ENCODE measurements at places on chromosomes 2 and 18.

- no peak for DNase-seq
These were observed 134.3 kb downstream of the TFCP2L1 start for GRCh38 chr2:121150713-121151112.

- DNase-seq: no peak
These were observed 17.5 kb downstream of the TGOLN2 start for GRCh38 chr2:85310330-85310729.

DNA sequence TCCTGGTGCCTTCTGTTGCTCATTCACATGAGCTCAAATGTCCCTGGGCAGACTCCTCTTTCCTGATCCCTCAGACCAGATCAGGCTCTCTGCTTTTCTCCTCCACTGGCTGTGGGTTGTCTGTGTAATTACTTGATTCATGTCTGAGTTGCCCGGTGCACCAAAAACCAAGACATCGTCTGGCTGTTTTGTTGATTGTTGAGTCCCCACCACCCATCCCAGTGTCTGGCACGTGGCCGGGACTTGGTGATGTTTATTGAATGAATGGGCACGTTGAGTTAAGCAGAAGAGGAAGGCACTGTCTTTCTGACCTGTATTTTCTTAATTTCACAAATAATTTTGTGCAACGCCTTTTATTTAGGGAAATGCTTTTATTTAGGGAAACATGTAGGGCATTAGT, 499.1 kb upstream of the HS6ST1 start:
- no peak for DNase-seq

DNA sequence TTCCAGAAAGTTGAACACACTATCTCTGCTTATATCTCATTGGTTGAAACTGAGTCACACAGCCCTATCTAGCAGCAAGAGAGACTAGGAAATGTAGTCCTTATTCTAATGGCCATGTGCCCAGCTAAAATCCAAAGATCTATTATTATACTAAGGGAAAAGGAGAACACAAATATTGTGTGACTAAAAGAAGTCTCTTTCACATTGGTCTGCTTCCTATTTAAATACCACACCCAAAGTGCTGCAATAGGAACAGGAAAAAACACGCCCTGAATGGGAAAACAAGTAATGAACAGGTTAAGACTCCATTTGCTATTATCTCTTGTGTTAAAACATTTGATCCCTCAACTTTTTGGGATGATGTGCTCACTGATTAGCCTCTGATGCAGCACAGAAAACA, 86.8 kb upstream of the BARD1 start:
- no peak for DNase-seq

- no peak for DNase-seq
These were observed 32.2 kb upstream of the GLI2 start for GRCh38 chr2:120703330-120703994.

GRCh38 chr2:203586696-203587095, 51.6 kb upstream of the RAPH1 start:
- DNase-seq: no peak

GRCh38 chr2:42227491-42227890, 58.3 kb downstream of the EML4 start:
- no peak for DNase-seq

DNA sequence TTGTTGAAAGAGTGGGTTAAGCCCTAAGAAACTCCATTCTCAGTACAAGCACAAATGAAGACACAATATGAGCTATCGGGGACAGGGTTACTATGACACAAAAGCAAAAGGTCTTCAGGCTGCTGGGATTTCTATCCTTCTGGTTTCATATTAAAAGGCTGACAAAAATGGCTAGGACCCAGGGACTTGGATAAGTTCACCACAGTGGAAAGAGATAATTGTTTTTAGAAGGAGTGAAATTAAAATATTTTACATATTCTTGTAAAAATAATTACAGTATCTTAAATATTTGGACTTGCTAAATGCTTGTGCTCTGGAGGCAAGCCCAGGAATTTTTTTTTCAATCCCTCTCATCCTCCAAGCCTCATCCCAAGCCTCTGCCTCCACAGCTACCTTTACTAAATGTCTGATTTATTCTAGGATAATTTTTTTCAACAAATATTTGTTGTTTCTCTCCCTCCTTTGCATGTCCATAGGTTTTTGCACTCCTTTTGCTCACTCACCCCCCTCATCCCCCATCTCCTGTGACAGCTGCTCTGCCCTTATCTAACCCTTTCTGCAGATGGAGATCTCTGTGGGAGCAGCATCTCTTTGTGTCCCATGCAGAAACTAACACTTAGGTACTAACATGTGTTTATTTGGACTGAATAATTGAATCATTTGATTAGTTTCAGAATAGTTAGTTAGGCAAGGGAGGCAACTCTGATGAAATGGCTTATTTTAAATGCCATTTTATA, 47.8 kb upstream of the NABP1 start:
- no peak for DNase-seq

GRCh38 chr2:11254100-11254536, 90.3 kb downstream of the ROCK2 start:
- DNase-seq: no peak

GRCh38 chr2:48221846-48222516, 308.0 kb upstream of the STON1 start:
- DNase-seq: no peak

- DNase-seq: no peak
These were observed 95.4 kb downstream of the HAUS1 start for GRCh38 chr18:46199515-46200147.

GRCh38 chr2:46876741-46877384, 38.7 kb downstream of the MCFD2 start:
- DNase-seq: no peak

DNA sequence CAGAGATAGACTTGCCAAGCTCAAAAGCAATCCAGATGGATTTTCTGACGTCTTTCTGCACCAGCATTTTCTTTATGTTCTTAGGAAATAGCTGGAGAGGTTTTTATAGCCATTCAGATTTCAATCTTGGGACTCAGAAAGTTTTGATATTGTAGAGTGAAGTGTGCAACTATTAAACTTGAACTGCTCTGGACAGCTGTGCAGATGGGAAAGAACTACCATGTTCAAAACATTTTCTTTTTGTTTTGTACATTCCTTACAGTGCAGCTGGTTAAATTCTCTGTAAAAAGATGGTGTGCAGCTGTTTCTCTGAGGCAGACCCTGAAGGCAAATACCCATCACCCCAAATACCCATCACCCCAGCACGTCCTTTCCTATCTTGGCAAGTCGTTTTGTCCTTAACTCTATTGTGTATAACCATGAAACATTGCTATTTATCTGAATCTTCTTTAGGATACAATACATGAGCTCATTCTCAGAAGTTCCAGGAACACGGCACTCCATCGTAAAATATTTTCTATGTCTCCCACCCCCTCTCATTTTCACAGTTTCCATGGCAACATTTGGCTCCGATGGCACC, 38.8 kb downstream of the AQP4 start:
- no peak for DNase-seq

GRCh38 chr2:178320011-178320585, 125.8 kb downstream of the OSBPL6 start:
- no peak for DNase-seq

DNA sequence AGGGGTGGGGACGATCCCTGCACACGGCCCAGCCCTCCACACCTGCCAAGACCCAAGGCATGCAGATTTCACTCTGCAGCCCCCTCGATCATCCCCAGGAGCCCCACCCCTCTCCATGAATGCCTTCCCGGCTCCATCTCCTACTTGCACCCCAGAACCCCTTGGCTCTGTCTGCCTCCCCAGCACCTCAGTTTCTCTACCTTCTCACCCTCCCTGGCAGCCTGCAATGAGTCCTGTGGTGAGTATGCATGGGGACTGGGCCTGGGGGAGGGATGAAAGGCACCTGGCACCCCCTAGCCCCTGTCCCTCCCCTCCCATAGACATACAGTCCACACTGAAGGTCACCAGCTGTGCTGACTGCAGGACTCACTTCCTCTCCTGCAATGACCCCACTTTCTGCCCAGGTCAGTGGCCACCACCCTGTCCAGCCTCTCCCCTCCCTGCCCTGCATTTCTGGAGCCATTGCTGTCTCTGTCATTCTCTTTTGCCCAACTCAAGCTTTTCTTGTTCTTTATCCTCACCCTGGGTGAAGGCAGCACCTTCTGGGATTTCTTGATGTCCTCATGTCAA, 1.0 kb downstream of the TEX51 start:
- DNase-seq: no peak

GRCh38 chr2:237287872-237288271, 126.1 kb downstream of the COL6A3 start:
- DNase-seq: no peak

DNA sequence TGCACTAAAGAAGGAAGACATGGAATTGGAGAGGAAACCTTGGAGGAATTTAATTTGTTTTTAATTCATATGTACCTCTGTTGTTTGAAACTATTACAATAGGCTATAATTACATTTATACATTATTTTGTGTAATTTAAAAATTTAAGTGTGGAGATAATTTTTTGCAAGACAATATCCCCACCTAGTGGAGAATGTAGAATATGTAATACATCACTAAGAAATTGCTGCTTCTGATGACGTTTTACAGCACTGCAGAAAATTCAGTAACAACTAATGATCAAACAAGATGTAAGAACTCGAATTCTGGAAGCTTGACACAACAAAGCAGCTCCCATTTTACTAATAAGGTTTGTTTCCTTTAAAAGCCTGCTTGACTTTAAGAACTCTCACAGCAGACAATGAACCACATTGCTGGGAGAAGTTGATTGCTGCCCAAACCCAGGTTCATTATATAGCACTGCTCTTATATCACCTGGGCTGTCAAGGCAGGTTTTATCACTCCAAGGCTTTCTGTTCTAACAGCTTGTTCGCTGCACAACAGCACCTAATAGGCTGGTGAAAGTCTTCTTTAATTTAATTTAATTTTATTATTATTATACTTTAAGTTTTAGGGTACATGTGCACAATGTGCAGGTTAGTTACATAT, 53.4 kb downstream of the THADA start:
- DNase-seq: no peak

DNA sequence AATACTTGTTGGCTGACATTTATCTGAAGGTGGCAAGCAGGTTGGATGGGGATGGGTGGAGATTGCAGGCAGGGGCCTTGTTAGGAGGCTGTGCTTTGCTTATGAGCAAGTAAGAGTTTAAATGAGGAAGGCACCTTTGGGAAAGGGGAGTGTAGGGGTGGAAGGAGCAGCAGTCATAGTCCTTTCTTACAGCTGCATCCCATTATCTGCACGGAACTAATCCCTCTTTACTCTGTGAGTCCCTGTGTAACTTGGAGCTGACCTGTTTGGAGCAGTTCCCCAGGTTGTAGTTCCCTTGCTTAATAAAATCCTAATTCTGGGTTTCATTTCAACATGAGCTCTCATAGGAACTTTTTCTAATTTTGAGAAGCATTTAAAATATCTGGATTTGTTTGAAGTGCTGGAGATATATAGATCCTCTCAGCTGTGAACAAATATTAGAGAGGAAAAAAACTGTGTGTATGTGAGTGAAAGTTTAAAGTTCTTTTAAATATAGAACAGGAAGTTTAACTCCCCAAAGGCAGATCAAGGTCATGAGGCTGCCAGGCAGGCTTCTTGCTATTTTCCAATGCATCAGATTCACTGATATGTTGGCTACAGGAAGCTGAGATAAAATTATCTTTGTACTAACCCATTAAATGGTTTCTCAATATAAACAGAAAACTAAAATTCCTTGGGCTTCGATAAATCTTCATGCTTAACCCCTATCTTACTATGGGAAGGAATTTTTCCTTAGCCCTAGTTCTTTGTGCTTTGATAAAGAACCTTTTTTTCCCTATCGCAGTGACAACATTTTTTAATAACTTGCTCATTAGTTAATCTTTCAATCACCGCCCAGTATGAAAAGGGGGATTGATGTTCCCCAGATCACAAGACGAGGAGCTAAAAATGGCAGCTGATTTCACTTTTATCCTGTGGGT, 104.6 kb upstream of the EML6 start:
- no peak for DNase-seq

- no peak for DNase-seq
These were observed 117.3 kb downstream of the PIGN start for GRCh38 chr18:62069556-62069955.

DNA sequence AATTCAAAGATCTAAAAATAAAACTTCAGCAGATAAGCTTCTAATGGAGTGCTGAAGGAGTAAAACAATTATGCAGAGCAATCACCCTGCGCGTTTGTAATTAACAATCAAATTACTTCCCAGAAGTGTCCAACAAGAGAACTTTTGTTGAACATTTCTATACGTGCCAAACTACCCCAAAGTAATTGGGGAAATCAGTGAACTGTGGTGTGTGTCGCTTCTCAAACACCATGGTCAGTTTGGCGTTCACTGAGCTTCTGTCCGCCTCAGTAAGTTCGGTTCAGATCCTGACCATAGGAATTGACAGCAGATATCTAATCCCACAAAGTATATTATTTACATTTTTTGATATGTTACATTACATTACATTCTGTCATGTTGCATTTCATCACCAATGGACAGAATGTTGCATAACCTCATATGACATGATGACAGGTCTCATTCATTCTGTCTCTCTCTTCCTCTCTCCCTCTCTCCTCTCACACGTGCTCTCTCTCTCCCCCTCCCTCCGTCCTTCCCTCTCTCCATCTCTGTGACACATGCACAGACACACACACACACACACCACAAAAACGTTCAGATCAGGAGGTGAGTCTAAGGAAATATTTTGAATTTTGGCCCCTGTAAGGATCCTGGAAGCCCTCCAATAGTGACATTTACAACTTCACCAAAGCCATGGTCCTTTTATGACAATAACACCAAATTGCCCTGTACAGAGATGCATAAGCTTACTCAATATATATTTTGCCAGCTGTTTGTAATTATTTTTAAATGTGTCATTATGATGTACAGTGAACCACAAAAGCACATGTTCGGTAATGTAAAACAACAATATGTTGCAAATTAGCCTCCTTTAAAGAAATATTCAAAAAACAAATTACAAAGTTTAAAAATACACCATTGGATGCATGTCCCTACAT, 269.2 kb downstream of the FIGN start:
- no peak for DNase-seq

- DNase-seq: no peak
These were observed 82.4 kb downstream of the TRAPPC8 start for GRCh38 chr18:31860488-31860887.

DNA sequence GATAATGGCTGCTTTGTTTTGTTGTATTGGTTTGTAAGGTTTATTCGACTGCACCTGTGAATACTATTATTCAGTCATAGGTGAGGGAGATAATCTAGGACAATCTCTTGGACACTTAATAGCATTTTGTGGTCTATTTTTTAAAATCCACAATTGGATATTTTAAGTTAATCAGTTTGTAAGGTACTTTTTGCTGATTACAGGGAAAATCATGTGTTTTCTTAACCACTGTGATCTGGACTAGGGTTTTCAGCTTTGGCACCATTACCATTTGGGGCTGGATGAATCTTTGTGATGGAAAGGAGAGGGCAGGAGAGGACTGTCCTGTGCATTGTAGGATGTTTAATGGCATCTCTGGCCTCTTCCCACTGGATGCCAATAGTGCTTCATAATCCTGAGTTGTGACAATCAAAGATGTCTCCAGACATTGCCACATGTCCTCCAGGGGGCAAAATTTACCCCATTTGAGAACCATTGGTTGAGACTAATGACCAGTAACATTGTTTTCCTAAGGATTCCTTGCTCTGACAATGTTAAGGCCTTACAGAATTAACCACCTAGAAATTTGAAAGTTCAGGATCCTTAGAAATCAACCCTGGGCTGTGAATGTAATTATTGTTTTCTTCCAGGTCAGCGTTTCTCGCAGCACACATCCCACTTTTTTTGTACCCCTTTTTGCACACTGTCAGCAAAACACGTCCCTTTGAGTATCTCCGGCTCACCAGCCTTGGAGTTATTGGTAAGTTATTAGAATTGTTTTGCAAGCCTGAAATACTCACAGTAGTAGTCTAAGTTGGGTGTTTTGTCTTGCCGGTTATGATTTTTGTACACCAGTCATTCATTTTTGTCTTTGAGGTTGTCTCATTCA, 15.6 kb downstream of the CNOT9 start:
- no peak for DNase-seq
